ENCODE measurements at places on chromosomes 7 and 10.

- peak; percentile 32 for DNase-seq
These were observed at the start of gene ADAP1 for GRCh38 chr7:954330-955238. TSS of gene ADAP1 (minus strand) at chr7:954680. CDS start at chr7:954477, 203 bp downstream.

- no peak for DNase-seq
These were observed 1053.3 kb downstream of the SORCS1 start for GRCh38 chr10:106111246-106111645.

- no peak for DNase-seq
These were observed 475.2 kb upstream of the CELF2 start for GRCh38 chr10:10542477-10542876.

DNA sequence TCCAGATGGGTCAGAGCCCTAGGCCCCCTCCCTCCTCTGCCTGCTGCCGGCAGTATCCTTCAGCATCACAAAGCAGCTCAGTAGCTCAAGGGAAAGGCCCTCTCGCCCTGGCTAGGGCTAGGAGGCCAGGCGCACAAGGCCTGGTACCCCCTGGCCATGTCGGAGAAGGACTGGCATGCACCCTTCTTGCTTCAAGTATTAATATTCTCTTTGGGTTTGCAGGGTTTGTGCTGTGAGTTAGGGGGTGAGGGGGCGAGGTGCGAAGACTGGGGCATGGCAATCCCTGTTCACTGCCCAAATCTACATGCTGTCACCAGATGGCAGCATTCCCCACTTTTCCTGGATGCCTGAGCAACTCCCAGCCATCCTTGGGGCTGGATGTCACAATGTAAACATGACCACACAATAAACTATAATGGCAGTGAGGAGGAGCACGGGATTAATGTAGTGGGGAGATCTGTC is 105.2 kb downstream of the NEURL1 start:
- DNase-seq = peak; percentile 75

DNA sequence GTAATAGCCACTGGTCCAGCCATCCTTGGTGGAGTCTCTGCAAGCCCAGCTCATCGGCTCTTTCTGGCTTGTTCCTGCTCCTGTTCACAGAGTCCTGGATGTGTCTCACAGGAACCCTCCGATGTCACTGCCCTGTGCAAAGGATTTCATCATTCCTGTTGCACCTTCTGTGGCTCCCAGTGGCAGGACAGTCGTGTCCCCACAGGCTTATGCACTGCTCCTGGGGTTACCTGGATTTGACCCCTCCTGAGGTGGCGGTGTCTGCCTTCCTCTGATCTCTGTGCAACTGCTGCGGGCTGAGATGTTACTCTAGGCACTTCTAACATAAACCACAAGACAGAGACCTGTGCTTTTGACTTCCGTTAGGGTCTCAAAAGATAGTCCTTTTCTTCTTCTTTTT is 30.6 kb downstream of the APBB1IP start:
- no peak for DNase-seq

- DNase-seq = no peak
These were observed 45.5 kb downstream of the DPYSL4 start for GRCh38 chr10:132232023-132232951.

DNA sequence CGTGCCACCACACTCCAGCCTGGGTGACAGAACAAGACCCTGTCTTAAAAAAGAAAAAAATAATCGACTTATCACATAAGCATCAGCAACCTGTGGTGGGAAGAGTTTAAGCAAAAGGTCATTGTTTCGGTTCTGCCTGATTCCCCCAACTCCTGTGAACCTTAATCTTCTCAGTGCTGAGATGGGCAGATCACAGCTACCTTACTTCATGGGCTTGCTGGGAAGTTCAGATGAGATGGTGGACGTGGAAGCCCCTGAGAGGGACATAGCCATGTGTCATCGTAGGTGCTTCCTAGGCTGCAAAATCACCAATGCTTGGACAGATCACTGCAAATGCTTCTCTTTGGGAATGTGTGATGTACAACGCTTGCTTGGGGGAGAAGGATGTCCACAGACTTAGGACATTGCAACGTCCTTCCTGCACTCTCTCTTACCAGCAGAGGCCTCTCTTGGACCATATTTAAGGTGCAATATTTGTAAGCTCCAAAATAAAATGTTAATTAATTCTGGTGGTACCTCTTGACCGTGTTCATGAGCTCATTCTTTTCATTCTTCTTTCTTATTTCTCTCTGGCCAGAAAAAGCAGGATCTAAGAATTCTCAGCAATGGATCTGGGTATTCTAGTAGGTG is 8.6 kb downstream of the GJD4 start:
- DNase-seq = no peak

GRCh38 chr10:35480142-35480541 is 125.0 kb upstream of the GJD4 start:
- no peak for DNase-seq

DNA sequence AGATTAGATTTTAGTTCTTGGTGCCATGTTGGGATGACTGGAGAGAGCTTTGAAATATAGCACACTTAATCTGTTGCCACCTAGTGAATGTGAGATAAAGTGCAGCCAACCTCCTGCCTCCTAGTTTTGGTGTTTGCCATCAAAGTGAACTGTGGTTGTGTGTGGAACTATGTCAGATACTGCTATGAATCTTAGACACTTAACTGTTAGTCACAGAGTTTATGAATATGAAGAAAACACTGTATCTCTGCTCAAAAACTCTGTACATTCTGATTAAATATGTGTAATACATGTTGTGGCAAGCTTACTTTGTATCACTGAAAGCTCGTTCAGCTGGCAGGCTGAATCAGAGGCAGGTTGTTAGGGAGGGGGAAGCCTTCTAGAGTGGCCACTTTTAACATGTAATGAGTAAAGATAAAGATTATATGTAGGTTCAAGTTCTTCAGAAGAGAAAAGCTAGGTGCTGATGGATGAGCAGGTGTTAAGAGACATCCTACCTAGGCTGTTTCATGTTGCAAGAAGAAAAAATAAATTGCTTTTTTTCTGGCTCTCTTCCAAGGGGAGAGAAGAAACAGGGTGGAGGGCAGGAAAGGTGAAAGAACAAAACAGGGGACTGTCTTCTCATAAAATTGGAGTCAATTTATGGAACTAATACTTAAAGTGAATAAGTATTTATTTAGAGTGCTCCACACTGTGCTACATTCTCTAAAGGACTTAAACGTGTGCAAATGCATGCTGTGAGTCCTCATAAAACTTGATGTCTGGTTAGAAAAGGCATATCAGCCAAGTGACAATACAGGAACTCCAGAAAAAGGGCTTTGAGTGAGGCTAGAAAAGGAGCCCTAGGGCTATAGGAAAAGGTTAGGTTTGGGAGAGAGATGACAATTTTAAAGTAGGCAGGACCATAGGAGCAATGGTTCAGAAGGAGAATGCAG is 14.1 kb upstream of the LAMB1 start:
- DNase-seq = no peak

- DNase-seq = no peak
These were observed 91.3 kb downstream of the CPXM2 start for GRCh38 chr10:123800289-123800688.

- no peak for DNase-seq
These were observed at the start of gene GRIFIN for GRCh38 chr7:2476298-2476697. TSS of gene GRIFIN (minus strand) at chr7:2476398. CDS start at chr7:2476383, 15 bp downstream.

DNA sequence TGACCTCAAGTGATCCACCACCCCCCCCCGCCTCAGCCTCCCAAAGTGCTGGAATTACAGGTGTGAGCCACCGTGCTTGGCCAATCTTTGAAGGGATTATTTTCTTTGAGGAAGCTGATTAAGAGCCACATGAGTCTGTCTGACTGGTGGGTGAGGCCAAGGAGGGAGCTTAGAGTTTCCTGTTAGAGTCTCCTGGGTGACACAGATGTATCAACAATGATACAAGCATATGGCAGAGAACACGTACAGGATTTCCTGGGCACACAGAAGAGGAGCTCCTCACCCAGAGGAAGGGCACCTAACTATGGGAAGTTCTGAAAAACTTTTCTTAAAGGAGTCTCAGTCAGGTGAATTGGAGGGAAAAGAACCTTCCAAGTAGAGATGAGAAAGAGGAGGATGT is 69.4 kb downstream of the GOLGA7B start:
- DNase-seq = no peak

GRCh38 chr10:9605231-9605630 is 1412.4 kb upstream of the CELF2 start:
- no peak for DNase-seq

DNA sequence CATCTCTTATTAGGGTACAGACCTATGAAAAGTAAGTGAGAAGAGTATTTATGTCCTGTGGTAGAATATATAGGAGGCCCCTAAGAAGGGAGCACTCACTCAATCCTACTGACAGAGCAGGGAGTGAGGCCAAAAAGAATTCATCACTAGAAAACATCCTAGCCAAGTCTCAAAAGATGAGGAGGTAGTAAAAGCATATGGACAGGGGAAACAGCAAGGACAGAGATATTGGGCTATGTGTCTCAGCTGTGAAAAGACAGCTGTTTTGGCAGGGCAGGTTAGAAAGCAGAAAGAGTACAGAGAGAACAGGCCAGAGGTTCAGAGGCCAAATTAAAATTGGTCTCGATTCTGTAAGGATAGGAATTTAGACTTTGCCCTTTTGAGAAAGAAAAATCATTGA is 548.3 kb upstream of the ANKRD30A start:
- no peak for DNase-seq
